ENCODE measurements at places on chromosomes 4 and X. TPM values are rescaled to one million over a fixed set of nuclear protein-coding genes. Genes with fewer than 3 reads are reported as not detected.
A peak's percentile ranks its signal among the peaks of the same experiment; 100 is the strongest.

Gene ASB12
- not detected for total RNA-seq

Gene CORIN
- 6.4 TPM for total RNA-seq

DNA sequence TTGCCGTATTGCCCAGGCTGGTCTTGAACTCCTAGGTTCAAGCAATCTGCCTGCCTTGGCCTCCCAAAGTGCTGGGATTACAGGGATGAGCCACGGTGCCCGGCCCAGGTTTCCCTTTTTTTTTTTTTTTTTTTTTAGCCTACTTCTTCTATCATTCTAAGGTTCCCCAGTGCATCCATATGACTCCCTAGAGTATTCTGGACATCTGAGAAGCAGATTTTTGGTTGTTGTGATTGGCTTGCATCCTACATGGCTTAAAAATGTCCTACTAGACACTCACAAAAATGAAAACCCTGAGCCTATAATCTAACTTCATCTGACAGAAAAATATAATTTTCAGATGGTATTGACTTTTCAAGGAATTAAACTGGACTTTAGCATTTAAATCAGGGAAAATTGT lies 41.7 kb downstream of the SMIM14 start:
- no peaks in the 10 kb centered on the region for H3K4me1 ChIP-seq
- DNase-seq: no peak
- H3K36me3 ChIP-seq: no peaks in the 10 kb centered on the region

DNA sequence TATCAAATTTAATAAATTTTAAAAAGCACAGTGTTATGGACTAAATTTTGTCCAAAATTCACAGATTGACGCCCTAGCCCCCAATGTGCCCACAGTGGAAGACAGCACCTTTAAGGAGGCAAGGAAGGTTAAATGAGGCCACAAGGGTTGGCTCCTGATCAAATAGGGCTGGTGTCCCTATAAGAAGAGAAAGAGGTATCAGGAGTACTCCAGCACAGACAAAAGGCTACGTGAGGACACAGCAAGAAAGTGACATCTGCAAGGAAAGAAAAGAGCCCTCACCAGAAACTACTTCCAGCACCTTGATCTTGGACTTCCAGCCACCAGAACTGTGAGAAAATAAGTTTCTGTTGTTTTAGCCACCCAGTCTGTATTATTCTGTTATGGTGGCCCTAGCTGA lies 48.8 kb downstream of the FAM13A start:
- no peaks in the 10 kb centered on the region for H3K27me3 ChIP-seq
- H3K36me3 ChIP-seq: no peaks in the 10 kb centered on the region
- H3K4me3 ChIP-seq: no peak overlapping the region
- H3K27ac ChIP-seq: no peak overlapping the region

DNA sequence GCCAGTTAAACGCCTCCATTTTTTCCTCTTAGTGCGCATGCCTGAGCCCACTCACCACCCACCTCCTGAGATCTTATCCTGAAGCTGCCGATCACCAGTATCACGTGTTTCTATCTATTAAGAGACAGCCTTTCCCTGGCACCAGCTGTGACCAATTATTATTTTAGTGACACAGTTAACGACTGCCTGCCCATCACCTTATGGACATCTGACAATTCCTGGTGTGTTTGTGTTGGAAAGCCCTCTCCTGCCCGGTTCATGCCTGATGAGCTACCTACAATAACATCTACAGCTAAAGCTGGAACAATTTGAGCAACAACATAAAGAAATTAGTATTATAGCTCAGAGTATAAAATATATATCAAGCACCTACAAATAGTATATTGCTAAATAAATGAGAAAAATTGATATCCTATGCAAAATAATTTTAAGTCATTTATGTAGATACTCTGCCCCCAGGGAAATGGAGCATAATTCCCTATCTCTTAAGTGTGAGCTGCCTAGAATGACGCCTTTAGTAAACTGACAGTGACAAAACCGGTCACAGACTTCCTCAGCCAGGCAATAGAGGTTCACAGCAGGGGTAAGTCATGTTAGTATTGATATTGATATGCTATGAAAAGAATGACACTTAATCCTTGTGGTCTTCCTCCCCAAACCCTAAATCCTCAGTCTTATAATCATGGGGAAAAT lies 862.2 kb downstream of the TRAM1L1 start:
- H3K4me3 ChIP-seq: no peak overlapping the region
- no peak overlapping the region for H3K27ac ChIP-seq
- DNase-seq: no peak

DNA sequence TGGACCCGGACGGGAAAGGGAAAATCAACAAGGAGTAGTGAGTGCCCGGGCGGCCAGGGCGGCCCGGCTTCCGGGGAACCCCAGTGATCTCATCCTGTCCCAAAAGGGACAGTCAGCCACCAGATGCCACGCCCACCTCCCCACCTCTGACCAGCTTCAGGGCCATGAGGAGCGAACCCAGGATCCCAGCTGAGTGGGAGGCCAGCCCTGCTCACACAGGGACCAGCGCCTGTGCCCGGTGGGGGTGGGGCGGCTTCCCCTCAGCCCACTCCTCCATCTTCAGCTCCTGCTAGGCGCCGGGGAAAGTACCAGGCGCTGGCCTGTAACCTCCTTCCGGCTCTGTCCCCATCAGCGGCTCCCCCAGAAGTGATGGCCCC lies 6.2 kb downstream of the MYL5 start:
- H3K36me3 ChIP-seq: no peaks in the 10 kb centered on the region
- H3K4me1 ChIP-seq: peaks cover 16% of the 10 kb centered on the region
- peak overlapping the region; percentile 49 for H3K4me3 ChIP-seq
- DNase-seq: no peak
